ENCODE measurements at places on chromosomes 5 and 9.

- no peak for DNase-seq
These were observed 17.0 kb downstream of the PALM2AKAP2 start for GRCh38 chr9:109797006-109797405.

GRCh38 chr9:34612788-34613390 is 992 bp upstream of the RPP25L start:
- DNase-seq: peak; percentile 78

- DNase-seq: peak; percentile 24
These were observed 7.0 kb downstream of the TEX48 start for GRCh38 chr9:114674798-114675540.

GRCh38 chr9:127977884-127978647 is 2.7 kb downstream of the EEIG1 start:
- DNase-seq: peak; percentile 93

DNA sequence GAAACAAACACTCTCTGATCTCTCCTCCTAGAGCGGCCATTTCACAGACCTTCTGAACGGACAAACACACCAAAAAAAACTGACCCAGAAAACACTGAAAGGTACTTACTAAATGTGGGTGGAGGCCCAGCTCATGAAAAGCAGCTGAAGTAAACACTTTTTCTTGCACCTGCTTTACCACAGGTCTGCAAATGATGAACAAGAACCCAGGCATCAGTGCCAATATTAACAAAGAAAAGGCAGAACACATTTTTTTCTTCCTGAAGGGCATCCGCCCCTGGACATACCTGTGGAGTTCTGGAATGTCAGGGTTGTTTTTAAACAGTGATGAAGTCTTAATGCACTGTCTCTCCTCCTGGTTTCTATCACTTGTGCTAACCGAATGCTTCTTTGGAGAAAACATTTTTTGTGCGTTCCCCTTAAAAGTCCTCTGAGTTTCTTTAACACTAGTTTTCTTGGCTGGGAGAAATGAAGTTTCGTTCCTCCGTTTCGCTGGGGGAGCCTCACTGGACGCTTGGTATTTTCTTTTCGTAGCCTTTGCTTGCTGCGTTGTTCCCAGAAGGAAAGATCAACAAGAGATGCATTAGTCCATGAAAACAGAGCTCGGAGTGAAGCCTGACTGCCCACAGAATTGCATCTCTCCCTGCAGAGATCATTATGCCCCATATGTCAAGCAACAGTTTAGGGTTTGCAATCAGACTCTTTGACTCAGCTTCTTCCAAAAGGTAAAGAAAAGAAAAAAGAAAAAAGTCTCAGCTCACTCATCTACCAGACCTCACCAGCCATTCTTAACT is 7.4 kb downstream of the DDX31 start:
- no peak for DNase-seq

GRCh38 chr9:33103501-33104281 is 27.2 kb upstream of the SMU1 start:
- DNase-seq: no peak

DNA sequence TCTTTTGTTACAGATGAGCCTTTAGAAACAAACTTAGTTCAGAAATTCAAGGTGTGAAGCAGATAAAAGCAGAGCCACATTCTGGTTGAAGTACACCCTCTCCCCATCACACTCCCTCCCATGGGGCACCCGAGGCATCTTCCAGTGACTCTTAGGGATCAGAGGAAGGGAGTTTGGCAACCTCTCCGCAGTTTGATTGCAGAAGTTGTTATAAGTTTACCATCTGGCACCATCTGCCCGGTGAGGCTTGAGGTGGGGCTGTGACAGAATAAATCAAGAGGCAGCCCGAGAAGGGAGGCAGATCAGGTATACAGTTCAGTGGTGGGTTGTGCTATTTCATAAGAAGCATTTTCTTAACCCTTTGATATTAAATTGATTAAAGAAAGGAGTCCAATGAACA is 458.6 kb upstream of the CLINT1 start:
- DNase-seq: no peak

DNA sequence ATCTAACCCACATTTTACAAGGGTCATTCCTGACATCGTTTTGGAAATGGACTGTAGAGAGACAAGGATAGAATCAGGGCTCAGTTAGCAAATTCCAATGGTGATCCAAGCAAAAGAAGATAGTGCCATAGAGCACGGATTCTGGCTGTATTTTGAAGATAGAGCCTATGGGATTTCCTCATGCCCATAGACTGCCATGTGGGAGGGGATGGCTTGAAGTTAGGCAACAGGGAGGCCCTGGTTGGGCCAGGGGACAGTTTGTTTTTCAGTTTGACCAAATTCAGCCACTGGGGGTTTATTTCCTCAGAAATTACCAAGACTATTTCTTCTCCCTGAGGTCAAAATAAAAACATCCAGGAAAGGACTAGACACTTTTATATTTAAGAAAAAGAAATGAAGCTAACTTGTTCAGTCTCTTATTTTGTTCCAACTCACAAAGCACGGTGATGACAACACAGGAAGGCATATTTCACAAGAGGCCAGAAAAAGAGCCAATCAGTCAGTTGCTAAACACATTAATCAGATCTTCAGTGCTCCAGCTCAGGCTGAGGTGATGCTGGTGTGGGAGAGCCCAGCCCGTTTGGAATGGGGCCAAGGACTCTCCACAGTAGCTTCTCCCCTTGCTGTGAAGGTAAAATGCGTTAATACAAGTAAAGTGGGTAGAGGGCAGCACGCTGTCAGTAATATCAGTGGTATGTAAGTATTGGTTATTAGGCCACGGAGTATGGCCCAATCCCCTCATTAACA is 4.4 kb upstream of the DCTN4 start:
- peak; percentile 98 for DNase-seq

- peak; percentile 6 for DNase-seq
These were observed 629.3 kb upstream of the RGMB start for GRCh38 chr5:98144116-98144515.

DNA sequence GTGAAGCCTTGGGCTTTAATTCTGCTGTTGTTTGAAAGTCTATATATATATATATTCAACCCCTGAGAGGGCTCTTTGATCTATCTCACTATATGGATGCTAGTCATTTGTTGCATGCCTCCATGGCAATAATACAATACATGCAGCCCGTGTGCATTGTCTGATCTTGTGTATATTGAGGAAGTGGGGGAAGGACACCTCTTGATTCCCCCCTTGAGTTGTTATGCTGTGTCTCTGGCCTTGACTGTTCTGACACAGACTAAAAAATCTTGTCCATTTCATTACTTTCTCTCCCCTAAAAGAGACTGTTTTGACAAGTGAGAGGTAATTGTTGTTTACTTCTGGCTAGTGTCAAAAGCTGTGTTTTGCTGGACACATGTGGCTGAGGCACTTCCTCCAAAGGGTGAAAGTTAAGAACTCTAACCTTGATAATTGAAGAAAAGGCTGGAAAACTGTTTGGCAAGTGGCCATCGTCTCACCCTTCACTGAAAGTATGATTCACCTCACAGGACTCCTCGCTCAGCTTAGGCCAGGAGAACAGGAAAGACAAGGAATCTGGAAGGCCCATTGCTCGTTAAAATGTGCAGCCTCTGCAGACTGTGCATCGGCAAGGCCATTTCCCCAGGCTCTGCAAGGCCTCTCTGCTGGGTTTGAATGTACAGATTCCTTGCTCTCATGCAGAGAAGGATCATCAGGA is 304.0 kb downstream of the PRELID2 start:
- peak; percentile 82 for DNase-seq

GRCh38 chr5:69268899-69269298 is 34.2 kb downstream of the CDK7 start:
- DNase-seq: no peak

DNA sequence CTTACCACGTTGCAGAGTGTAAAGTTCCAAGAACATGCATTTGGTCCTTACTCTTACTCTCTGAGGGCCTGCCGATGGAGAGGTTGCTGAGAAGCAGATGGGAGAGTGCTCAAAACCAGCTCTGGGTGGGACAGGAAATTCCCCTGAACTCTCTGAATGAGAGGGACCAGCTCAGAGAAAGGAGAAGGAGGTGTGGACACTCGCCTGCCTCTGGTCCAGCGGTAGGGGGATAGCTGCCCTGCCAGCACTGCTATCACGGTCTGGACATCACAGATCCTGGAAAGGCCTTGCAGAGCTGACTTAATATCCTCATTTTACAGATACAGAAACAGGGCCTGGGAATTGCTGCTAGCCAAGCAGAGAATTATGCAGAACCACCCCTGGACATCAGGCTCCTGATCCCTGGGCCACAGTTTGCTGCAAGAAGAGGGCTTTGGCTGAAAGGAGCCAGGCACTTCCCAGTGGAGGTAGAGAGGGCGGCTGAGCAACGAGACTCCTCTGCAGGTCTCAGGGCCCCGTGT is 4.9 kb downstream of the TRAF1 start:
- no peak for DNase-seq

GRCh38 chr5:180975338-180975737 is 13.3 kb upstream of the BTNL3 start:
- DNase-seq: no peak

- no peak for DNase-seq
These were observed 9.0 kb upstream of the CPLX2 start for GRCh38 chr5:175862131-175863012.

DNA sequence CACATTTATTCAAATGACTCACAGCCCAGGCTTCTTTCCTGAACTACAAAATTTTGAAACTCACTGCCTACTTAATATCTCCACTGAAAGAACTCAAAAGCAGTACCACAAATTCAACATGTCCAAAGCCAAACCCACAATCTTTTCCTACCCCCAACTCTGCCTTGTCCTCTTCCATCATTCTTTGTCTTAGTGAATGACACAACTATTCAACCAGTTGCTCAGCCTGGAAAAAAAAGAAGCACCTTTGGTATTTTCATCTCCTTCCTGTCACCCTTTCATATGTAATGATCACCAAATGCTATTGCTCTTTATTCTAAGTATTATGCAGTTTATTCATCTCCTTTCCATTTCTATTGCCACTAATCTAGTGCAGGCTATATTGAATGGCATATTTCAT is 216.3 kb downstream of the TMEM232 start:
- DNase-seq: no peak

GRCh38 chr9:91945277-91946085 is 4.5 kb downstream of the ROR2 start:
- DNase-seq: peak; percentile 83

- no peak for DNase-seq
These were observed 145.9 kb downstream of the CPLANE1 start for GRCh38 chr5:37103302-37103701.

DNA sequence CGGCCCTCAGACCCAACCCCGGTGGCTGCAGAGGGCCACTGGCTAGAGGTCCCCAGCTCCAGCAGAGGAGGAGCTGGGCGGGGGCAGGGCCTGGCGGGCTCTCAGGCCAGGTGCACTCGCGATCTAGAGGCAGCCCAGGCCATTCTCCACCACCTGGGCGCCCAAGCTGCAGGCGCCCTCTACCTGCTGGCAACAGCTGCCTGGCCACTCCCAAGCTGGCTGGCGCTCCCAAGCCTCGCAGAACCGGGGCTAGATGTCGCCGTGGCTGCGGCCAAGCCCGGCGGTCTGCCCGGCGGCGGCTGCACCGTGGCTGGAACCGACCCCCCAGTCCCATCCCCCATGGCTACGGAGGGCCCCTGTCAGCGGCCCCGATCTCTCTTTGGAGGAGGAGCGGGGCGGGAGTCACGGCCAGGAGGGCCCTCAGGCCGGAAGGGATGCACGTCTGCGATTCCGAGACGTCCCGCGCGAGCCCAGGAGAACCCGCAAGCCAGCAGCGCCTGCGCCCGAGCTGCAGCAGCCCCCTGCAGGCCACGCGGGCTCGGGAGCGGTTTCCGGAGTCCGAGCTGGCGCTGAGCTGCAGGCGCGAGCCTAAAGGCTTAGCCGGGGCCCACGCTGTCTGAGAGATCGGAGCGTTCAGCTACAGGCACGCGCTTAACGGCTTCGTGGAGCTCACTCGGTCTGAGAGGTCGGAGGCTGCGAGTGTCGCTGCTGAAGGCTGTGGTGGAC is 44.3 kb upstream of the BICD2 start:
- peak; percentile 79 for DNase-seq

DNA sequence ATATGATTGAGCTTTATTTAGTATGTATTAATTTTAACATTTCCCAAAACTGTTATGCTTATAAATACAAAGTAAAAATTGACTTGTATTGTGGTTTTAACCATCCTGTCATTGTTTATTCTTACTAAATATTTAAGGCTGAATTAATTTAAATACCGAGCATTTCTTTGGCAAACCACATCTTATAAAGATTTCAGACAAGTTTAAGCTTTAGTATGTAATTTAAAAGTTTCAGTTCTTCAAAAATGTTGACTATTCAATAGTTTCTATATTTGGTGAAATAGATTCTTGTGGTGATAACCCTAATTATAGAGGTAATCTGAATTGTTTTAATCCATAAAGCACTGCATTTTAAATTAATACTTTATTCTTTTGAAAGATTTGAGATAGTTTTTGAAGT is 65.5 kb downstream of the CCNH start:
- DNase-seq: peak; percentile 6

GRCh38 chr5:131533836-131534235 is 101.2 kb downstream of the RAPGEF6 start:
- DNase-seq: no peak

- DNase-seq: no peak
These were observed 74.7 kb downstream of the CEMIP2 start for GRCh38 chr9:71693607-71694006.

DNA sequence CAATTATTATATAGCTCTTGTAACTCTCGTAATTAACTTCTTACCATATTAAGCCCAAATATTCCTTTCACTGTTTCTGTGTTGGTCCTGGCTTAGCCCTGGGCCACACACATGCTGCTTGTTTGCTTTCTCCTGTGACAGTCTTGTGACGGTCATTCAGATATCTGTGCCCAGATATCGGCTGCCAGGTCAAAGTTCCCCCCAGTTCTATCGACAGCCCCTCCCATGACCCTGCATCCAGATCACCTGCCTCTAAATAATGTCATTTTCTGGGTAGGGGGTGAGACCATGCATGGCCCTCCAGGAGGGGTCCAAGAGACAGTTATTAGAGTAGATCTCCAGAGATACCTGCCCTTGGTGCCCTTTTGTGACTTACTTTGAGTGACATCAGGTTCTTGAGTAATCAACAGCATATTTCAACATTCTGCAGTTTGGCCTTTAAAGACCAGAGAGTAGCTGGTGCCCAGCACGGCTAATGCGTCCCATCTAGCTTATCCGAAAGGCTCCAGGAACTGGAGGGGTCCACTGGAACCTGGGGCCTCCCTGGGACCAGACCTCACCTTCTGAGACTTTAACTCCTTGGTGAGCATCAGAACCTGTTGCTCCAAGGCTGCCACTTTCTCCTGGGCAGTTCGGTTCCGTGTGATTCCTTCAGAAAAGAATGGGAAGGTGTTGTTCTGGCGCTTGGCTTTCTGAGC is 26.9 kb downstream of the TBC1D2 start:
- DNase-seq: no peak

- peak; percentile 42 for DNase-seq
These were observed 8.6 kb upstream of the ANKRD33B start for GRCh38 chr5:10555277-10555684.

- DNase-seq: no peak
These were observed 2141.6 kb upstream of the C9orf72 start for GRCh38 chr9:29714860-29715259.

GRCh38 chr9:23783509-23783908 is 42.5 kb downstream of the ELAVL2 start:
- no peak for DNase-seq

DNA sequence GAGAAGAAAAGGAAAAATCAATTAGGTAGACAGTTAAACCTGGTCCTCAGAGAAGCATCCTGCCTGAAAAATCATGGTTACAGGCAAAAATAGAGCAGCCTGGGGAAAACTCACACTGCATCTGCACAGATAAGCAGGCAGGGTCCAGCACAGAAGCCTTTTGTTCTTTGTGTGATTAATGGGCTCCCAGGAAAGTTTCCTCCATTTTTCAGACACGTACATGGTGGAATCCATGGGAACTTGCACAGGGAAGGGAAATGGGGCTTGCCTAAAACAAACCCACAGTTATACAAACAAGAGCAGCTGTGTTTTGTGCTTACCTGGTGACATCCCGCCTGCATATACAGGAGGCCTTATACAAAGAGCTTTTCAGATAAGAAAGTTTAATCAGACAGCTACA is 243.9 kb upstream of the ATP10B start:
- no peak for DNase-seq
